ENCODE measurements at places on chromosomes 1 and 21.
A peak's percentile ranks its signal among the peaks of the same experiment; 100 is the strongest.

DNA sequence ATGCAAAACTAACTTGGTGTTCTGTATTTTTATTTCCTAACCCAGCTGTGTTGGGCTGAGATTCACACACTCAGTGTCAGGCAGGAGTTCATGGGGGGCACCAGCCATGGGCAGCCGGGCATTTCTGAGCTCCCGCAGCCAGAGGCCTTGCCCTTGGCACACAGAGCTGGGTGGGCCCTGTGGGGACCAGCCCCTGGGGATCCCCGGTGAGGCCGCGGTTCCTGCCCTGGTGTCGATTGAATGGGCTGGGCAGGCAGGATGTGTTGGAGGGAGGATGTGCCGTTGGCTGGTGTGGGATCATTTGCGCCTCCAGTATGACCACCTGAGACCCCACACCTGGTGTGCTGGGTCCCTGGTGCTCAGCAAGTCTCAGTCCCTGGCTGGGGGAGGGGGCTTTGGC lies 91.0 kb downstream of the PRDM16 start:
- no peak for DNase-seq

DNA sequence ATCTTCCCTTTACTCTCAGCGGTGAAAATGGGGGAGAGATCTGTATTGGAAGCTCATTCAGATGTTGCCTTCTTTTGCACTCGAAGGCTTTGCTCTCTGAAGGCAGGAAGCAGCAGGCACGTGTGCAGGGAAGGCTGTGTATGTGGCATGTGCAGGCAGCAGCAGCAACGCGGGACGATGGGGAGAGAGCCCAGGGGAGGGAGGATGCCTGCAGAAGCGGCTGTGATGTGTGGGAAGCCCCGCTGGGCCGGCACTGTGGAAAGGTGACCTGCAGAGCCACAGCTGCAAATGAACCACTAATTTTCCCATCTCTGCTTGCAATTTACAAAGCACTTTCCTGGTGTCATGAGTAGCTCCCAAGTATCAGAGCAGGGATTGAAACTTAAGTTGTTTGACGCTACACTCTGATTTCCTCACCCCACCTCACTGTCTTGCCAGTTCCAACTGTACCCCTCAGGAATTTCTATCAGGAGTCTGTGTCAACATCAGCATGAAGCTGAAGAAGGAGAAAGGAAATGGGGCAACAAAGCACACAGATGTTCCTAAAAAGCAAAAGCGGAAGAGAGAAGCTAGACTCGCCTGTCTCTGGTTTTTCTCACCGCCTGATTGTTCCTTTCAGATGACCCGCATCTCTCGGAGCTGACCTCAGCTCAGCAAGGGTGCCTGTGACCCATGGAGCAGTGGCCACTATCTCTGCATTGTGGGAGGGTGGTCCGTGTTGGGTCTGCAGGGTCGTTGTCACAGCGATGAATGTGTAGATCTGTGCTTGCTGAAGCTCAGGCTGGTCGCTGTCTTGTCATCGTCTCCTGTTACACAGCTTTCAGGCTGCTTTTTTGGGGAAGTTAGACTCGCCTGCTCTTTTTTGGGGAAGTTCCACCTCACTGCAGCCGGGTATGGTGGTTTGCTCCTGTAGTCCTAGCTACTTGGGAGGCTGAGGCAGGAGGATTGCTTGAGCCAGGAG lies 156.1 kb downstream of the KIF26B start:
- DNase-seq: no peak

GRCh38 chr1:209808059-209808581 lies 2.2 kb upstream of the IRF6 start:
- DNase-seq: peak; percentile 42

GRCh38 chr1:174367892-174368291 lies 79.9 kb upstream of the GPR52 start:
- DNase-seq: no peak

DNA sequence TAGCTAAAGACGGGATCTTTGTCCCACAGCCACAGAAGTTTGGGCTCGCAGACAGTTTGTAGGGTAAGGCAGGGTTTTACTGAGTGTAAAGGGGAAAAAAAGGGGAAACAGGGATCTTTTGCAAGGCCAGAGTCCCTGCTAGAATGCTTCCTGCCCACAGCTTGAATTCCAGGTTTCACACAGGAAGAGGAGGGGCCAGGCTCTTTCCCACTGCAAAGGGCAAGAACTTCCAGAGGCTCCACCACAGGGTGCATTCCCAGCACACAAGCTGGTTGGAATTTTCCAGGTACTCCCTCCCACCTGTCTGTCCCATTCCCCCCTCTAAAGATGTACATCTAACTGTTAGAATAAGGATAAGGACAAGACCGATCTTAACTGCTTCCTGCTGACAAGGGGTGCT lies 1126.9 kb downstream of the KCNT2 start:
- no peak for DNase-seq

- no peak for DNase-seq
Measured at GRCh38 chr1:116104667-116105066, 6.5 kb upstream of the MAB21L3 start.

DNA sequence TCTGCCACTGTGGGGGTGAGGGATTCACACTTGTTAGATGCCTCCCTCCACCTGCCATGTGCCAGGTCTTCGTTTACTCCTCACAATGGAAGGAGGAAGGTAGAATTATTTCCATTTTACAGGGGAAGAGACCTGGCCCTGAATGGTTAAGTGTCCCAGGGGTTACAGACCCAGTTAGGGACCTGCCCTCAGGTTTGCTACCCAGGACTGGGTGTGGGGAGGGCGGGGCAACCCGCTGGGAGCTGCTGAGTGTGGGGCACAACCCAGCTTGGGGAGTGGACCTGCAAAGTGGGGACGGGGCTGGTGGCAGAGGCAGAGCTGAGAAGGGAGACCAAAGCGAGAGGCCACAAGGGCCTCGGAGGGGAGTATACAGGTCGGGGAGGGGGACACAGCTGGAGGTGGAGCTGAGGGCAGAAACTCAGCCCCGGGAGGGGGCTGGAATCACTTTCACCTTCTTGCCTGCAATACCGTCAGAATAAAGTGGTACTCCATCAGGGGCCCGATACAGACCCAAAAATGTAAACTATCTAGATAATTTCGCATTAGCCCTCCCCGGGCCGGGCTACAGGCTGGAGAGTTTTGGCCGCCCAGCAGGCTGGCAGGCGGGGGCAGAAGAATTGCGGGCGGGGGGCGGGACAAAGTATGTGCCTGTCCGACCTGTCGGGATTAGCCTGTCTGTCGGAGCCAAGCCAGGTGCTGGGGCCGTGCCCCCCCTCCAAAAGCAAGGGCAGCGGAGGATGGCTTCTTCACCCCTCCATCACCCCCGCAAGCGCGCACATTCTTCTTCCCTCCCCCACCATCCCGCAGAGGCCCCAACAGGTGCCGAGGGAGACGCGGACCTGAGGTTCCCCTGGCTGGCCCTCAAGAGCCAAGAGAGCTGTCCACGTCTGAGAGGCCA lies 1.4 kb downstream of the RSPO1 start:
- DNase-seq: no peak

GRCh38 chr1:42691157-42691498 lies 8.9 kb downstream of the YBX1 start:
- no peak for DNase-seq

DNA sequence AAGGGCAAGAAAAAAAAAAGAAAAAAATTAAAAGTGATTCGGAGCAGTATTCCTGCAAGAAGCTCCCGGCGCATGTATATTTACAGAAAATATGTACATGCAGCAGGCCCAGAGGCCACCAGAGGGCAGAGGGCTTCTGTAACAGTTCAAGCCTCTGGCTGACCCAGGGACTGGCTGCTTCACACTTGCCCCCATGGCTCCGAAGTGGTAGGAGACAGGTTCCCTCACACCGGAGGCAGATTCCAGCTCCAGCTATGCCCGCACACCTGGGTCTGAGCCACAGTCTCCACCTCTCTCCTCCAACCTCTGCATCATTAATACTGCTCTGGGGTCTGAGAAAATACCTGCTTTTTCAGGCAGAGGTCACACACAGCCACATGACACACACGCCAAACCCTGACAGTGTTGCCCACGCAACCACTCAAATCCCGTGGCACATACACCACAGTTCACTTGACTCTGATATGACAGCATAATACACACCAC lies 2.2 kb upstream of the ARHGAP30 start:
- peak; percentile 68 for DNase-seq

GRCh38 chr1:64891448-64891825 lies 74.9 kb downstream of the JAK1 start:
- no peak for DNase-seq

GRCh38 chr1:181079382-181079781 lies 9.1 kb upstream of the IER5 start:
- no peak for DNase-seq
